Cortex of kidney (tissue), 1 donor: ENCODE measurements at places on chromosomes 5 and 9.

- no peak for DNase-seq
Measured at GRCh38 chr5:139901251-139901575, 105.6 kb downstream of the PSD2 start.

DNA sequence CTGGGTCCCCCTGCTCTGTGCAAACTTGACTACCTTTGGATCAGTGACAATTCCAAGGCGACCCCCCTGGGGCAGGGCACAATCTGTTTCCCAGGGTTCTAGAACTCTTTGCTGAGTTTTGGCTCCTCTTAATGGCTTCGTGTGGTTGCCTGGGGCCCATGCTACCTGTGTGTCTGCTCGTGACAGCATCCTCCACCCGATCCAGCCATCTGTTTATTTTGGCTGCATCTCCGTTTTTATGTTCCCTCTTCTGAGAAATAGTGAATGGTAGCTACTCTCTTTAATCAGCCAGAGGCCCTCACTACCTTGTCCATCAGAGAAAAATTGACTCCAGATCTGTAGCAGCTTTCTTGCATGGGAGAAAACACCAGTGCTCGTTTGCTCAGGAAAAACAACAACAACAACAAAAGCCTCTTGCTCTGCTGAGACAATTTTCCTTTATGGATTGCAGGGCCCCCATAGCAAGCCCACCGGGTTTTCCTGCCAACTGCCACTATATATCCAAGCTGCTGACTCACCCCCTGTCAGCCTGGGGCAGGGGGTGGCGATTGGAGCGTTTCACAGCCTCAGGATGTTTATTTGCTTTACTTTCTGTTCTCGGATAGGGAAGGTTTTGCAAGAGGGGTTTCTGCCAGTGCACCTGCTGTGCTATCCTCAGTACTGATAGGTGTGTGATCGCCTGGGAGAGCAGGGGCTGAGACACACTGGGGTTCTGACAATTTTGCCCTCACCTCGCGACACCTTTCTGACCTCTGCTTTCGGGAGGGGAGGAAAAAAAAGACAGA is 607.8 kb downstream of the BNC2 start:
- no peak for DNase-seq

DNA sequence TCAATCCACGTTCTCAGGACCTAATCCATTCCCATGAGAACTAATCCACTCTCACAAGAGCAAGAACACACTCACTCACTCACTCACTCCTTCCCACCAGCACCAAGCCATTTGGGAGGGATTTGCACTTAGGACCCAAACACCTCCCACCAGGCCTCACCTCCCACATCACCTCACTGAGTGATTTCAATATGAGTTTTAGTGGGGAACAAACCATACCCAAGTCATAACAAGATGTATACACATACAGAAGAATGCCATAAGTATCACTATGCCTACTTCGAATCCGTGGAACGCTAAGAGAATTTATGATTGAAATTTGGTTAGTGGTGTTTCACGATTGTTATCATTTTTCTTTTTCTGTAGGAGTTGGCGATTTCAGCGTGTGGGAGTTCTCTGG is 29.3 kb upstream of the CTSL start:
- no peak for DNase-seq

- no peak for DNase-seq
Measured at GRCh38 chr5:159825551-159826051, 90.7 kb upstream of the ADRA1B start.

DNA sequence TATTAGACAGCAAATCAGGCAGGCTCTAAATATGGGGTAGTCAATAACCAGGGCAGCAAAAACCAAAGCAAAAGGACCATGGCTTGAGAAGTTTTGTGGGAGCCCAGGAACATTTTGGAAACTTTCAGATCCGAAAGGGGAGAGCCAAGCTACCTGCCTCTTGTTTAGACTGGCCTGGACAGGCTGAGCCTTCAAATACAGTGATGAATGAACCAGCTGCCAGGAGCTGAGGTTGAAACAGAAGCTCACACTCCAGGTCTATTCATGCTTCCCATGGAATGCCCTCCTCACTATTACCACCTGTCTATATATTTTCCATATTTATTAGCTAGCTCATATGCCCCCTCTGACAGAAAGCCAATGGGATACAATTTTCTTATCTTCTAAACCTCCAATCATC is 150.8 kb upstream of the SLC44A1 start:
- no peak for DNase-seq

- DNase-seq = no peak
Measured at GRCh38 chr5:171081319-171081718, 219.5 kb downstream of the RANBP17 start.

DNA sequence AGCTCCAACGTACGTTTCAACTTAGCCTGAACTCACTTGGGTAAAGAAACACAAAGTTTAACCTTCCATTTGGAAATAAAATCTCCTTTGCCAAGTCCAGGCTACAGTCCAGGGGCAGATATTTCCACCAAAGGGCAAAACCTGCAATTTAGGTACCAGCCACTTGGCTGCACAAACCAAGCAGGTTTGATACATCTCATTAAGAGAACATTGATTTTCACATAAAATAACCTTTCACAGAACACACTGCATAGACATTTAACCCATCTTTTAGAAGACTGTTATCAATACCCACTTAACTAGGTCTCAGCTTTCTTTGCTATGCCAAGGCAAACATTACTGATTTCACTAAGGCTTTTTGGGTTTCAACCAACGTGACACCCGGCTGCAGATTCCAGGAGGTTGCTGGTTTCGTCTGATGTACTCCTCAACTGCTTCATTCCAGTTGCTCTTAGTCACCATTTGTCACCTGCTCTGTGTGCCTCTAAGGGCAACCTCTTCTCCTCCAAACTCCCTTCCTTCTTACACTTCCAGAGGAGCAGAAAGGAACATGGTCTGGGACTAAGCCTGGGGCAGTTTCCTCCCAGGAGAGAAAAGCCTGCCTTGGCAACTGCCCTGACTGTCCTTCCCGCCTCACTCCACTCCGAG is 67.1 kb downstream of the EPB41L4B start:
- DNase-seq = no peak

GRCh38 chr5:26749829-26750228 is 288.6 kb downstream of the CDH9 start:
- DNase-seq = no peak

DNA sequence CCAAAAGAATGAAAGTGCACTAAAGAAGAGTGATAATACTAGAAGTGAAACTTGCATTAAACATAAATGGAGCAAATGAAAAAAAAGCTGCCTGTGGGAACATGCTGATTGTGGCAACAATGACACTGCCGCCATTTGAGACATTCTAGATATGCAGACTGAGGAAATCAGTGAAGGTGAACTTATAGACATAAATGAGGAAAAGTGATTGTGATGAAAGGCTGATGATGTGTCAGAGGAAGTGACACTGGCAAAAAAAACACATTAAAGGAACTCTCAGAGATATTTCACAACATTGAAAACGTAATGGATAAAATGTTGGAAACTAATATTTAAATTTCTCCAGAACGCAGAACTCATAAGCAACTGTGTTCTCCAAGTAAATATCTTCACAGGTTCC is 1.2 kb downstream of the ERCC8 start:
- DNase-seq = no peak

DNA sequence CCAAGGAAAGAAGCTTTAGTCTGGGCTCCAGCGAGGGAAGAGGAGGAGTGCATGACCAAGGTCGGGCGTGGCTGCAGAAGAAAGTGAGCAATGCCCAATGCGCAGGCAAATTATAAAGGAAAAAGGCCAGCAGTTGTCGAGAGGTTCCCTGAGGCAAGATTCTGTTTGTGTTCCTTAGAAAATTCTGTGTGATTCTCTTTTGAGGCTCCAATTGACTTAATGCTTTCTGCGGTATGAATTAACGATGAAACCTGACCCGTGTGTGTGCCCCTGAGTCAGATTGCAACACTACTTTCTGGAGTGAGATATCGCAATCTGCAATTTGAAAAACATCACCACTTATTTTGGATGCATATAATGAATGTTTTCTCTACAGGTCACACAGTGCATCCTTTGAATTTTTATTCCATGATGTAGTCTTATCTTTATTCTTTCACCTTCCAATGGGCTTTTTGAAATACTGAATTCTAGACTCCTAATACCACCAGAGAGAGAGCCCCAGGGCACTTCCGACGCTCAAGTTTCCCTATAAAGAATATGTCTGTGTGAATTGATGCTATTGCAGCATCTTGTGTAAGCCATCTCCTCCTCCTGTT is 117.9 kb upstream of the IL6ST start:
- no peak for DNase-seq

DNA sequence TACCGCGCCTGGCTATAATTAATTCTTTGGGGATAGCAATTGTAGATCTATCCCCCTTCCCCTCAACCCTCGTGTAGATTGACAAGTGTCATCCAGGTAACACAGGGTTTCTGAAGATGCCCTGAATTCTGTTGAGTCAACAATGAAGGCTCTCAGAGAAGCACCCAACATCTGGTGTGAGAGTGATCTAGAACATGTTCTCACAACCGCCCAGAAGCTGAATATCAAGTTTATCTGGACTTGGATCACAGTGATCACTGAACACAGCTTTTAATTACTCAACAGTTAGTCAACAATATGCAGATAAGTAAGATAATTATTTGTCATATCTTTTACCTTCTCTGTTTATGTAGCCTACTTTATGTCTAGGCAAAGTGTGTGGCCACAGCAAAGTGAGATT is 204.2 kb upstream of the RGMB start:
- no peak for DNase-seq

GRCh38 chr5:139017624-139018023 is 142.5 kb upstream of the LRRTM2 start:
- DNase-seq = no peak

DNA sequence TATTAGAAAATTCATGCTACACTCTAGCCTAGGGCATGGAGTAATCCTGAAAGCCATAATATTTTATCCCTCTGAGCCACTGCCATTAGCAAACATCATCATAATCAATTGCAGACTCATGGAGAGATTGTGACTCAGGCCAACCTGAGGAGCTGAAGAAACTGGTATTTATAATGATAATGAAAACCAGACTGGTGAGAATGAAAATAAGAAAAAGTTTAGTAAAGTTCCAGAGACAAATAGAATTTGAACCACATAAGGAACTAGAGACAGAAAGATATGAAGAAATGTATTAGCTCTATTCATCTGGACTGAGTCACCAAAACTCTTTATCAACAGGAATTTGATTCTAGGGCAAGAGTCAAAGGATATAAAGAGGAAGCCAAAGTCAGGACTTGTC is 158.7 kb downstream of the DRD1 start:
- no peak for DNase-seq

DNA sequence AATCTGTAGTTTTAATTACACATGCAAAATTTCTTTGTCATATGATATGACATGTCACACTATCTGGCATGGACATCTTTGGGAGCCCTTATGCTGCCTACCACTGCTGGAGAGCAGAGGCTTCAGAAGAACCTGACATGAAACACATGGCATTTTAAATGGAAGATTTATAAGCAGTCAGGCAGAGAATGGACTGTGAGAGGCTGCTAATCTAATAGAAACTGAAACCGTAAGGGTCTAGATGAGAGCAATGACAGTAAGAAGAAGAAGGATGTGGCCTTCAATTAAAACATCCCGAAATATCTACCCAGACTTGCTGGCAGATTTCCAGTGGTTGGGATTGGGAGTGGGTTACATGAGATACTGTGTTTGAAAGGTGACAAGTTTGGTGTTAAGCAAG is 149.8 kb downstream of the MACIR start:
- DNase-seq = no peak

DNA sequence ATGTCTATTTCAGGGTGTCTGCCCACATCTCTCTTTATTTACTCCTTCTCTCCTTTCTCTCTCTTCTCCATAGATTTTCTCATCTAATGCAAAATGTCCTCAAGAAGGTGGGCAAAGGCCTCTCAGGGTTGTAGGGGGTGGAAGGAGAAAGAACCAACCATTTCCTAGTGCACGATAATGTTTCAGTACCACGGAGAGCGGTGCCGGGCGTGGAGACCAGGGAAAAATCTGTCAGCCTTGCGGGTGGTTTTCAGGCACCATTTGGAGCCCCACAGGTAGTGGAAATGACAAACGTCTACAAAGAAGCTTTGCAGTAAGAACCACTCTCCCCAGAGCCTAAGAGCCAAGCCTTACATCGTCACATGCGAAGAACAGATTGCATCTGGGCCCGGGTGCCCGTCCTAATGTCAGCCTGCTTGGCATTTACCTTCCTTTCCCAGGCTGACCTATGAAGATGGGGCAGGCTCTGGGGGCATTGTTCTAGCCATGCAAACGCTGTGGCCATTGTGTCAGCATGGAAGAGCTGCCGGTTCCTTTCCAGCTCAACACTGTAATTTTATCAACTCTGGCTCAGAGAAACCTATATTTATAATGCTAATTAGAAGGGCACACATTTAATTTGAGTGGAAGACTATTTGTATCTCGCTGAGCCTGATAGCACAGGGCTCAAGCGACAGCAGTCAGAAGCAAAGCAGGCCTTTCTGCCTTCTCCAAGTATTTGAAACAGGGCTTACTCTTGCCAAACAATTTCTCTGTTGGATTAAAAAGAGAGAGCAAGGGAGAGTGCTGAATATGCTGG is 430.1 kb upstream of the WWC1 start:
- no peak for DNase-seq

DNA sequence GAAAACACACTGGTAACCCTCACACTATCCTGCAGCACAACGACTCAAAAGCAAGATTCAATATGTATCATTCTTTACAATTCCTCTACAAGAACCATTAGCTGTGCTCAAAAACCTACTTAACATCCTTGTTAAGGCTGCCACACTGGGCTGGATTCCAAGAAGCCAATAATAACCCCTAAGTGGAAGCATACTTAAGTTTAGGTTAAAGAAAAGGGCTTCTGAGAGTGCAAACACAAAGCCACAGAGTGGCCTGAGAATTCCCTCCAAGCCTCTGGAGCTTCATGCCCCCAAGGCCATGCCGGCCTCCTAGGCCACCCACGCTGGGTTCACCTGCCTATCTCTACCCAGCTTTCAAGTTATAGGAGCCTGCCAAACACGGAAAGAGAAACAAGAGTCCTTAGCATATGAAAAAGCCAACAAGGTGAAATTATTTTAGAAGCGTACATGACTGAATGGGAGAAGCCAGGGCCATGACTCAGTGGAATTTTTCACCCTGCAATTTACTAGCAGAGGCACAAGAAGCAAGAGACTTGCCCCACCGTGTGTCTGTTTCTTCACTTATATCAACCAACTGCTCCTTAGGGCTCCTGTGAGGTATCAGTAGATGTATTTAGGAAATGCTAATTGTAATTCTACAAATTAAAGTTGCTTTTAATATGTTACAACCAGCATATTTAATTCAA is 293.0 kb downstream of the SPOCK1 start:
- no peak for DNase-seq

DNA sequence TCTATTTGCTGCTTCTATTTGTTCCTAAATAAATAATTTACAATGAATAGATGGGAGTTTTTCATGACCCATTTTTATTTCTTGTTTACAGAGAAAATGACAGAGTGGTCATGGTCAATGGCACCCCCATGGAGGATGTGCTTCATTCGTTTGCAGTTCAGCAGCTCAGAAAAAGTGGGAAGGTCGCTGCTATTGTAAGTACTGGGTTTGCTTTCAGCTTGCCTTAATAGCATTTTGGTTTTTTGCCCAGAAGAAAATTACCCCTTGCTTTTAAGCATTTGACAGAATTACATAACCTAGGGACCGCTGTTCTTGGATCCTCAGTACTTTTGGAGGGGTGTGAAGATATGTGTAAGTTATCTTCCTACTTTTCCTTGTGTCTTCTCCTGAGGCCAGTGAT is 44.1 kb downstream of the TJP2 start:
- no peak for DNase-seq

- DNase-seq = no peak
Measured at GRCh38 chr5:144142824-144143162, 27.7 kb downstream of the YIPF5 start.

- no peak for DNase-seq
Measured at GRCh38 chr5:143397302-143398052, 6.0 kb downstream of the NR3C1 start.
